ENCODE measurements at places on chromosomes 1 and 21.

GRCh38 chr1:185066181-185066580 is 20.8 kb downstream of the RNF2 start:
- no peak for DNase-seq

GRCh38 chr1:110341146-110341871 is 2.1 kb downstream of the RBM15 start:
- DNase-seq, result no peak

- no peak for DNase-seq
These were observed 176.7 kb downstream of the CAMTA1 start for GRCh38 chr1:6961905-6962477.

DNA sequence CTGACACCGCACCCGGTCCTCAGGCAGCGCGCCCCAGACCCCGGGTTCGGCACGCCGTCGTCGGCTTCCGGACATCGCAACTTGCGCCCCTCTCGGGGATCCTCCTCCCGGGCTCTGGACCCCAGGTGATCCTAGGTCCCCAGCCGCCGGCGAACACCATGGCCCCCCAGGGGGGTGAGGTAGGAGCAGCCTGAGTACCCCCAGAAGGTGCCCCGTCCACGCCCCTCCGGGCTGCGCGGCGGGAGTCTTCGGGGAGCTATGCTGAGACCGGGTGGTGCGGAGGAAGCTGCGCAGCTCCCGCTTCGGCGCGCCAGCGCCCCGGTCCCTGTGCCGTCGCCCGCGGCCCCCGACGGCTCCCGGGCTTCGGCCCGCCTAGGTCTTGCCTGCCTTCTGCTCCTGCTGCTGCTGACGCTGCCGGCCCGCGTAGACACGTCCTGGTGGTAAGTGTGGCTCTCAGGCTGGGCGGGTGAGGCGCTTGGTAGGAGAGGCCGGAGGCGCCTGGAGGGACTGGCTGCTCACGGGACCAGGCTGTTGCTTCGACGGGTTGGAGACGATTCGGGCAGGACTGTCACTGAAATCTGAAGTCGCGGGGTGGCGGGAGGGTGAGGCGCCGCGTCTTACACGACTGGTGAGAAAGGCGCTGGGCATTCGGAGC is 367 bp downstream of the WNT2B start:
- peak; percentile 24 for DNase-seq

DNA sequence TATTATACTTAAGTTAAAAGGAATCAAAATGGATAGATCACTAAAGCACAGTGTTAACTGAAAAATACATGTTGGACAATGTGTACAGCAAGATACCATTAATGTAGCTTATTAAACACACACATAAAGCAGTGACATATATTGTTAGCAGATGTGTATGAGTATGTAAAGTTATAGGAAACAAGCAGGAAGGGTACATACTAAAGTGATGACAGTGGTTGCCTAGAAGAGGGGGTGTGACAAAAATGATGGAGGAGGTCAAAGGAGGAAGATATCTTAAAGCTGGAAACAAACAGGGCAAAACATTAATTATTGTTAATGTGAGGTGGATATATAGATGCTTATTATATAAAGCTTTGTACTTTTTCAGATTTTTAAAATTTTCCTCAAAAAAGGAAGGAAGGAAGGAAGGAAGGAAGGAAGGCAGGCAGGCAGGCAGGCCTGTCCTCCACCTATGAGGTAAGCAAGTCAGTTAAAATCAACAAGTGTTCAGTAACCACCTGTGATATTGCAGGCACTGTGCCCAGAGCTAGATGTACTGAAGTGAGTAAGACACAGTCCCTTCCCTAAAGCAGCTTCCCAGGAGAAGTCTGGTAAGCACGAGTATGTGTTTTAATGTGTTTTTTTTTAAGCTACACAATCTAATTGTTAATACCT is 252.9 kb upstream of the NR5A2 start:
- DNase-seq, result no peak

DNA sequence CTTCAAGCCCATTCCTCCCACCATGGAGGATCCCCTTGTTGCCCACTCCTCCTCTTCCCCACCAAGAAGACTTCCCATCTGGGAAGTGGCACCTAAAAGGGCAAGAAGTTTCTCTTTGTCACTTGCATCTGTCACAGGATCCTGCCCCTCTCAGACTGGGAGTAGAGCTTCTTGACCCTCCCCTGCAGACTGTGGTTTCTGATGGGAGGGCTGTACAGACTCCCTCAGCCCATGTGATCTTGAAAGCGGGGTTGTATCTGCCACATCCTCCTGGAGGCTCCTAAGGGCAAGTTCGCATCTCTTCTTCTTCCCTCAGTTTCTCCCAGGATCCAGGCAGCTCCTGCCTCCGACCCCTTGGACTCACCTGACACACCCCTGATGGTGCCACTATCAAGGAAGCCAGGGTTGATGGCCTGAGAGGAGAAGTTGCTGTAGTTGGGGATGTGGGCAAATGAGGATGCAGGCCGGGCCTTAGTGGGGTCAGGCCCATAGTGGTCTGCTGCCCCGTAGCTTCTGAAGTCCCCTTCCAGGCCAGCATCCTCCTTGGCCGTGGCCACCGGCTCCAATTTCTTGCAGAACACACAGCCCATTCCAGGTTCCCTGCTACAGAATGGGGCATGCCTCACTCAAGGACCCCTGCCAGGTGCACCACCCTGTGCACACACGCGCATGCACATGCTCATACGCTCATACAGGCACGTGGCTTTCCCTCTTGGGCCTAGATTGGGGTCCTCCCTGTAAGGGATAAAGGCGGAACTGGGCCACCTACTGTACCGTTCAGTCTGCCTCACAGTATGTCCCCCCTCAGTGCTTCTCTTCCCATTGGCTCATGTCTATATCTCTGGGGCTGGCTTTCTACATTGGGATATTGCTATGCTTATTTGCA is 11.4 kb downstream of the FGR start:
- DNase-seq, result no peak

- DNase-seq, result peak; percentile 40
These were observed 477.6 kb downstream of the NPHP4 start for GRCh38 chr1:5514527-5515183.

GRCh38 chr1:25477448-25478034 is 46.8 kb downstream of the MACO1 start:
- DNase-seq, result no peak

- no peak for DNase-seq
These were observed 131.3 kb downstream of the PATJ start for GRCh38 chr1:61873581-61873980.

GRCh38 chr1:234756857-234757256 is 146.9 kb upstream of the IRF2BP2 start:
- no peak for DNase-seq

- DNase-seq, result peak; percentile 50
These were observed 18.8 kb downstream of the KNCN start for GRCh38 chr1:46532498-46533178.

DNA sequence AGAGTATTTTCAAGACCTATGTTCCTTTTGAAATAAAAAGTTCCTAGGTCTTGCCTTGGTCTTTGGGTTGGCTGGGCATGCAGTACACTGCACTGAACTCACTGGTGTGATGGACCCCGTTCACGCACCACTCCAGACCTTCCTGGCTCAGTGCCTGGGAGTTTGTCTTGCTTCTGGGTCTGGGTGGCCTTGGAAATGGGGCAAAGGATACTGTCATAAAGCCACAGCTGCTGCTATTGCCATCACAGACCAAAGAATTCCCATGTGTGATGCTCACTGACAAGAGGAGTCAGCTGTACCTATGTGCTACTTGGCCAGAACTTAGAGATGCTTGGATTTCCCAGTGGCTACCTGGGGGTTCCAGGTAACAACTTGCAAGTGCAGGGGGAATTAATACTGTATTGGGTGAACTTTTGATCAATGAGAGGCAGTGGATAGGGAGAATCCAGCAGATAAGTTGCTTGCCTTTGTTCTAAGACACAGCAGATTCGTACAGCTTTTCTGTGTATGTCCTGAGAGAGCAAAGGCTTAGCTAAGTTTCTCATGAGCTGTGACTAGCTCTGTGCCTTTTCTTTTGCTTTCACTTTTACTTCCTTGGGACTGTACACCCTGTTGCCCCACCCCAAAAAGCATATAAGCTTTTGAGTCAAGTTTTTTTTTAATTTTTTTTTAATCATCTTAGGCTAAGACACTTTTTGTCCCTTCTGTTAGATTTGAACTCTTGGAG is 115.3 kb downstream of the RUNX1 start:
- DNase-seq, result no peak

GRCh38 chr21:45592626-45593134 is 50.4 kb upstream of the SLC19A1 start:
- DNase-seq, result no peak

- no peak for DNase-seq
These were observed 1.6 kb downstream of the COG2 start for GRCh38 chr1:230643908-230644307.

- no peak for DNase-seq
These were observed 122.7 kb downstream of the TGFBR3 start for GRCh38 chr1:91763252-91763651.

GRCh38 chr1:92934395-92935378 is 26.6 kb downstream of the DIPK1A start:
- no peak for DNase-seq

DNA sequence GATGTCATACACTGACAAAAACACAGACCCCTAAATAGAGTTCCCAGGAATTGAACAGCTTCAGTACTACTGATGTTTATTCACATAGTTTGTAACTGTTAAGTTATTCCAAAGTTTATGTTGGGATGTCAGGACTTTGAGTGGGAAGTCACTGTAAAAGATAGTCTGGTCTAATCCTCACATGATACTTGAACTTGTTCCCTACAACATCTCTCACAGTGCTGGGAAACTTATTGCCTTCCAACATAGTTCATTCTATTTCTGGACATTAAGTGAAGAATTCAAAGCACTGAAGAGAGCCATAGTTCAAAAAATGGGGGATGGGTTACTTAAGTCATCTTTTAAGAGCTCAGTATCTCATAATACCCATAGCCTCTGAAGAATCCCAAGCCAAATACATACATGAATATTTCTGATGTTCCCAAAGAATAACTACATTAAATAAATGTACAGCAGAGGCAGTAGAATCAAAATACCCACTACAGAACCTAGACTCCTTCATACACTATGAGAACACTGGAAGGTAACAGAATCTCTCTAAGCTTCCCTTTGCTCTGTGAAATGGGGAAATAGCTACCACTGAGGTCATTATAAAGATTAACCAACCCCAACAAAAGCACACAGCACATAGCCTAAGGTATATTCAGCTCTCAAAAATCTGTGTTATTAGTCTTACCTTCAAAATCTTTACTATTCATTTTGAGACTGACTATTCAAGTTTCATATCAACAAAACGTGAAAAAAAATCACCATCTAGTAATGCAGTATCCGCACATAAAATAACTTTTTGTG is 81.4 kb downstream of the ESRRG start:
- peak; percentile 27 for DNase-seq

DNA sequence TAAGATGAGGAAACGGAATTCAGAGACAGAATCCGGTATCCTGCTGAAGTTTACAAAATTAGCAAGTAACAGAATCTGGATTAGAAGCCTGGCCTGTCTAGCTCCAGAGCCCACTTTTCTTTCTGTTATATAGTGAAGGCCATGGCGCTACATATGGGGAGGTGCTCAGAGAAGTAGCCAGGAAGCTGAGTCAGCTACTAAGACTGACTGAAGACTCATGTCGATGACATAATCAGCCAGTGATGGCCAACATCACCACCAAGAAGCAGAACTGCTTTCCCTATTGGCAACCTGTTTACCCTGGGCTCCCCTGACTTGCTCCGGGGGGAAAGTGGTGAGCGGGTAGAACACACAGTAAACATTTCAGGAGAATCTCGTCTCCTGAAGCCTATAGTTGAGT is 18.8 kb downstream of the LRRC52 start:
- DNase-seq, result no peak

- DNase-seq, result no peak
These were observed 13.3 kb upstream of the PDC start for GRCh38 chr1:186474208-186474607.

DNA sequence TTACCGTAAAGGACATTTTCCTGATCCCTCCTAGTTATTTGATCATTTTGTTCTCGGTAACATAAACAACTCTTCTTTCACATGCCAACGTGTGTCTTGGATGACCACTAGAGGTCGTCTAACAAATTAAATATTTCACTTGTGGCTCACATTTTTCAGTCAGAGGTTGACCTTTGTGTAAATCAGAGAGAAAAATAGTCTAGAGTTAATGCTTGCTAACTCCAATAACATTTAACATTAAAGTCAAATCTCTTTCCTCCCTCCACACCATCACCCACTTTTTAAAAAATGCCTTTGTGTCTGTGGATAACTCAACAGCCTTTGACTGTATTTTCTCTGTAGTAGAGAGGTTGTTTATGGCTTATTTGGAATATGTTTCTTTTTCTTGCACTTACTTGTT is 220.5 kb upstream of the B3GALT2 start:
- DNase-seq, result peak; percentile 8

DNA sequence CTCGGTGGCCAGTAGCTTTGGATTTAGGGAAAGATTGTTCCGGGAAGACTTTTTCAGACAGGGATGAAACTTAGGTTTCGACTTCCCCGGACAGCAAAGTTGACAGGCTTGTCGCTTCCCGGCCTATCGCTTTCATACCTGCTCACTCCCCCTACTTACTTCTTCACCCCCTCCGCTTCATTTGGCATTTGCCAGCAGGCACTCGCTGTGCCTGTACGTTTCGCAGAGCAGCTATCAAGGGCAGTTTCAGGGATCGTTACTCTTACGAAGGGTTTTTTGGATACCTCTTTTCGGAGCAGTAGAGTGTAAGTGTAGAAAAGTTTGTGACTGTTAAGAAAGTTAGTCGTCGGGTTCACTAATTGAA is 393 bp downstream of the BLZF1 start:
- peak; percentile 18 for DNase-seq

- DNase-seq, result no peak
These were observed 37.5 kb downstream of the TPR start for GRCh38 chr1:186337554-186337953.

- DNase-seq, result no peak
These were observed 2.7 kb upstream of the GPR88 start for GRCh38 chr1:100535264-100535663.

- no peak for DNase-seq
These were observed 17.0 kb downstream of the QSOX1 start for GRCh38 chr1:180171691-180172090.

GRCh38 chr1:16082283-16083038 is 9.0 kb upstream of the FAM131C start:
- peak; percentile 33 for DNase-seq

- no peak for DNase-seq
These were observed 10.8 kb upstream of the SLC25A34 start for GRCh38 chr1:15724949-15725880.

DNA sequence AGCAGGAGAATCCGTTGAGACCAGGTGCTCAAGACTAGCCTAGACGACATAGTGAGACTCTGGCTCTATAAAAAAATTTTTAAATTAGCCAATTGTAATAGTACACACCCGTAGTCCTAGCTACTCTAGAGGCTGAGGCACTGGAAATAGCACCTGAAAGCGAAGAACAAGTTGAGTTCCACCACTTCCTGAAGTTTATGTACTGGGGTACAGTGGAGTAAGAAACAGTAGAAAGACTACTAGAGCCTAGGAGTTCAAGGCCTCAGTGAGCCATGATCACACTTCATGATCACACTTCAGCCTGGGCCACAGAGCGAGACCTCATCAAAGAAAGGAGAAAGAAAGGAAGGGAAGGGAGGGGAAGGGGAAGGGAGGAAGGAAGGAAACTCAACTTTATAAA is 19.8 kb downstream of the RSBN1 start:
- no peak for DNase-seq

GRCh38 chr1:208080396-208081286 is 163.5 kb downstream of the PLXNA2 start:
- no peak for DNase-seq

GRCh38 chr1:207361029-207361428 is 39.6 kb downstream of the CD55 start:
- no peak for DNase-seq

- DNase-seq, result no peak
These were observed 1.3 kb downstream of the C1orf146 start for GRCh38 chr1:92219028-92219427.

Measured in GM06990 (cell line).